SW 1271 (cell line): ENCODE measurements at places on chromosomes 2 and 18.

DNA sequence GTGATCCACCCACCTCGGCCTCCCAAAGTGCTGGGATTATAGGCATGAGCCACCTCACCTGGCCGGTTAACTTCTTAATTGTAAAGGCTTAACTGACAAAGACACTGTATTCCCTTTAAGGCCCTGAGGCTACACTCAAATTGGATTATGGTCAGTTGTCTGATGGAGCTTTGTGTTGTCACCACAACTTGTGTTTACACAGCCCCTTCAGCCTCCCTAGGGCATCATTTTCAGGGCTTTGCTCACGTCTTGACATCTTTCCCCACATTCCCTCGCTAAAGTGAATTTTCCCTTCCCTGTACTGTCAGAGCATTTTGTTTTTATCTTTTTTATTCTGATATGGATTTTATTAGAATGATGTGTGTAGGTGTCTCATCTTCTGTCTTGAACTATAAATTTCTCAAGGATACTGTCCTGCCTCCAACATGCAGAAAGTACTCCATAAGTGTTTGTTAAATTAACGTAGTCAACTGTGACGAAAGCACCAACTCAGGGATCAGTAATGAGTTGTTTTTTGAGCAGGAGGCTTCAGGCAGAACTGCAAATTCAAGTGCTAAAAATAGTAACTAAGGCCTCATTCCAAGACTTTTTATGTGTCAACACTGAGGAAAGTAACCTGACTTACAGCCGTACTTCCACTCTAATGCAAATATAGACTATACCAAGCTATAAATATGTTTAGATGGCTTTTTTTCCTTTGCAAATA is 77.1 kb upstream of the NARS1 start:
- DNase-seq: no peak

- DNase-seq: no peak
Observed at GRCh38 chr2:147320146-147320545, 524.7 kb upstream of the ACVR2A start.

DNA sequence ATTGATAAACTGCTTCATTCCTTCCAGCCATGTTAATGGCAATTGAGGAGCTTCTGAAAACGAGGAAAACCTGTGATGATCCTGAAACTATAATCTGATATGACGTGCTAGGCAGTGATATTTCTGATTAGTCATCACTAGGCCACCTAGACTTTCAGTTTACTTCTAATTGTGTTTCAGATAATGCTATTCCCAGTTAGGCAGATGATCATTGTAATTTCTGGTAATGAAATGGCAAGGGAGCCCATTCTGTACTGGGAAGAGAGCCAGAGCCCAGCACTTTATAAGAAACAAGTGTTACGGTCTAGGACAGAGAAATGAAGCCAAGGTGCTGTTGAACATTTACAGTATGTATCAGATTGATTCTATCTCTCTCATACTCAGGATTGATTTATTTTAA is 106.2 kb downstream of the CPO start:
- DNase-seq: no peak

DNA sequence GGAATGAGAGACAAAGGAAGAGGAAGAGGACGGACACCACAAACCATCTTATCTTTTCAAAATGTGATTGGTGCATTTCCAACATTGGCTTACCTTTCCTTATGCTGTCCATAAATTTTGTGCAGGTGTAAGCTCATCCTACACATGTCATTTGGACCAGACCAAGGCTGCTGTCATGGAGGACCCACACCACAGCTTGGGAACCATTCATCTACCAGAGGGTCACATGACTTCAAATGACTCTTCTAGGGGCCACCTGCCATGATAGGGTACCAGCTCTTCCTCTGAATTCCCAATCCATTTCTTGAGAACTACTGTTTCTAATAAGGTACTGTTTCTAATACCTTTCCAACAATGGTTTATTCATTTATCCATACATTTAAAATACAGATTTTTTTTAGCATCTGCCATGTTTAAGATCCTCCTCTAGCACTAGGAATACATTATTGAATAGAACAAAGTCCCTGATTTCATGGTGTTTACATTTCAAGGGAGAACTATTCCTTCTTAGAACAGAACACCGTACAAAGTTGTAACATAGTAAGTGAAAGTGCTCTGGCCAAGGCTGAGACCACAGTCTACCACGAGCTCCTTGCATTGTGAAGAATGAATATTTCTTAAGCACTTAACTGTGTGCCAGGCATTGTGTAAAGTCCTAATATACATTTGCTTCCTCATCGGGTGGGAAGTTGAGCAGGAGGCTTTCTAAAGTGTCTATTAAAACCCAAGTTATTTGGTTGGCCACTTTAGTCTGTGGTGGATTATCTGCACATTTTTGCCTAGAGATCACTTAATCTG is 246.1 kb upstream of the FN1 start:
- DNase-seq: no peak

DNA sequence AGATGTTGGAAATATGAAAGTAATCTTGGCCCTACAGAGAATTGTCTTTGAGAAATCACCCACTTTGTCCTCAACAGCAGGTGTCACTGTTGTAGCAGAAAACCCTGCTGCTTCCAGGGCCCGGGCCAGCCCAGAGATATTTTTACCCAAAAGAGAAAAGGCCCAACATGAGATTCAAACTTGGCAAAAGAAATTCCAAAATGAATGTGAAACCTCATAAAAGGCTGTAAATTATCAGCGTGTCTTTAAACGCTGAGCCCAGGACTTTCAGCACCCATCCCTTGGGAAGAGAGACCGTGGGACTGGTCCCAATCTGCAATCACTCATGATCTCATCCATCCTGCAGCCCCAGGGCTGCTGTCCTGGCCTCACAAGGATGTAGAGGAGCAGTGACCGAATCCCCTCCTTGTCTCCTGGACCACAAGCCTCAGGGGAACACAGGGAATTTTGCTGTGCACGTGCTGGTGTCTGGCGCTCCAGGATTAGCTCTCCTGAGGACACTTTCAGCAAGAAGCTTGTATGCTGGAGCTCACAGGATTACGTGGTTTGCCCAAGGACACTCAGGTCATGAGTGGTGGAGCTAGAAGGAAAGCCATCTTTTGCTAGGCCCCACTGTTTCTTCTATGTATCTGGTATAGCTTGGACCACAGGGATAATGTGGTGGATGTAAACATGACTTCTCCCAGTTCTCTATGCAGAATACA is 202.1 kb downstream of the RNF144A start:
- DNase-seq: no peak

DNA sequence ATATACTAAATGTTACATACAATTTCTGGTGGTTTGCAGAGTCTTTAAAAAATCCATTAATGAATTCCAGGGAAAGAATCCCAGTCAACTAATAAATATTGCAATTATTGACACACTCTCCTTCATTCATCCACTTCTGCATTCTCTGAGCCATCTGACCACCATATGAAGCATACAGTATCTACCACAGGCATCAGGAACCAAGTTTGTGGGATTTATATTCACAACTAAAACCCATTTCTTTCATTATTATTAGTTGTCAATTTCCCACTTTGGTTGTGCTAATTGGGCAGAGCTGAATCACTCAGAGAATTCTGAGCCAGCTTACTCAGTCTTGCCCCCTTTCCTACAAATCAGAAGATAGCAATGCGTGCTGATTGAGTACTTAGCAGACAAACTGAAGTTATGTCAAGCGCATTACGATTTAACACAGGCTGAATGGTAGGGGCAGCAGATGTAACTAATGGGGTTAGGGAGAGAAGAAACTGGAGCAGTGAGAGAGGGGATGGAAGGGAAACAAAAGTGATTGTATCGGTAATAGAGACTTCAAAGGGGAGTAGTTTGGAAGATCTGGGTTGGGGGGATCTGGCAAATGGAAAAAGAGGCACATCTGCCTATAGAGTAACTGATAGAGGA is 52.3 kb downstream of the ZEB2 start:
- DNase-seq: no peak

DNA sequence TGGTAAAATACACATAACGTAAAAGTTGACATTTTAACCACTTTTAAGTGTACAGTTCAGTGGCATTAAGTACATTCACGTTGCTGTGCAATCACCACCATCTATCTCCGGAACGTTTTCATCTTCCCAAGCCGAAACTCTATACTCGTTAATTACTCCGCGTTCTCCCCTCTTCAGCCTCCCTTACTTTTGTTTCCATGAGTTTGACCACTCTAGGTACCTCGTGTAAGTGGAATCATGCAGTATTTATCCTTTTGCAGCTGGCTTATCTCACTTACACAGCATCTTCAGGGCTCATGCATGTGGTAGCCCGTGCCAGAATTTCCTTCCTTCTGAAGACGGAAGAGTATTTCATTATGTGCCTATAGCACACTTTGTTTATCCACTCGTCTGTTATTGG is 225.2 kb downstream of the SLC4A3 start:
- no peak for DNase-seq

GRCh38 chr2:216519154-216519762 is 20.6 kb downstream of the RPL37A start:
- peak; percentile 29 for DNase-seq

- DNase-seq: no peak
Observed at GRCh38 chr18:49274188-49274714, 186.2 kb downstream of the DYM start.

- DNase-seq: no peak
Observed at GRCh38 chr2:118098307-118099030, 10.2 kb downstream of the INSIG2 start.

DNA sequence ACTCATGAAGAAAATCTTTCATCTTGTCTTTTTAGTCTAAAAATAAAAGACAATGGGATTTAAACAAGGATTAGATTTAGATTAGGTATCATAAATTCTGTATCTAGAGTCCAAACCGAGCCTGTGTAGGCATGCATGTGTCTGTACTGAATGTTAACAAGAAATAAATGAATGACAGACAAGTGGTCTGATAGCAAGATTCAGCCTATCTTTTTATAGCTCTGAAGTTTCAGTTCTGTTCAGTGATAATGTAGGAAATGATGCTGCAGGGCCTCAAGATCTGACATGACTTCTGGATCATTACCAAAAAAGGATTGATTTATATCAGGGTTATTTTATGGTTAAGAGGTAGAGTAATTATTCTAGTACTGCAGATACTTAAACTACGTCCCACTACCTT is 137.0 kb upstream of the ATP5MC3 start:
- no peak for DNase-seq

GRCh38 chr2:1841903-1842791 is 97.8 kb upstream of the PXDN start:
- DNase-seq: no peak

DNA sequence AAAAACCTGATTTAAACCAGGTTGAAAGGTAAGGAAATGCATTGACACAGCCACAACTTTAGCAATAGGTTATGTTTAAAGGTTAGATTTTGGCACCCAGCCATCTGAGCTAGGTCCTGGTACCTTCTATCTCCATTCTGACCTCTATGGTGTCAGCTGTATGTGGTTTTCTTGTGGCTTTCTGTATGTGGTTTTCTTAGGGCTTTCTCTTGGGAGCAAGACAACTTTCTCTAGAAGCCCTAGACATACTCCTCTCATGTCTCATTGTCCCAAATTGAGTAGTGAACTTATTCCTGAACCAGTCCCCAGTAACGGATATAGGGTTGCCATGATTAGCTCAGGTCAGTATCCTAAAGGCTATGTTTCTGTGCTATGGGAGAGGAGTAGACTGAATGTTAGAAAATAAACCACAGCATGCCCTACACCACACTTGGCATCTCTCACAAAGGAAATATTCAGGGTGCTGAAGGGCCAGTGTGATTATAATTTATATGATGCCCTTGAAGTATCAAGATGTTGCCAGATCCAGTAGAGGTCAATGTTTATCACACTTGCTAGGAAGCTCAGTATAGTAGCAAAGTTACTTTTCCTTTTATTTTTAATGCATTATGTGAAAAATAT is 176.1 kb downstream of the CAPN13 start:
- no peak for DNase-seq

- no peak for DNase-seq
Observed at GRCh38 chr2:226187616-226188015, 612.0 kb downstream of the IRS1 start.

DNA sequence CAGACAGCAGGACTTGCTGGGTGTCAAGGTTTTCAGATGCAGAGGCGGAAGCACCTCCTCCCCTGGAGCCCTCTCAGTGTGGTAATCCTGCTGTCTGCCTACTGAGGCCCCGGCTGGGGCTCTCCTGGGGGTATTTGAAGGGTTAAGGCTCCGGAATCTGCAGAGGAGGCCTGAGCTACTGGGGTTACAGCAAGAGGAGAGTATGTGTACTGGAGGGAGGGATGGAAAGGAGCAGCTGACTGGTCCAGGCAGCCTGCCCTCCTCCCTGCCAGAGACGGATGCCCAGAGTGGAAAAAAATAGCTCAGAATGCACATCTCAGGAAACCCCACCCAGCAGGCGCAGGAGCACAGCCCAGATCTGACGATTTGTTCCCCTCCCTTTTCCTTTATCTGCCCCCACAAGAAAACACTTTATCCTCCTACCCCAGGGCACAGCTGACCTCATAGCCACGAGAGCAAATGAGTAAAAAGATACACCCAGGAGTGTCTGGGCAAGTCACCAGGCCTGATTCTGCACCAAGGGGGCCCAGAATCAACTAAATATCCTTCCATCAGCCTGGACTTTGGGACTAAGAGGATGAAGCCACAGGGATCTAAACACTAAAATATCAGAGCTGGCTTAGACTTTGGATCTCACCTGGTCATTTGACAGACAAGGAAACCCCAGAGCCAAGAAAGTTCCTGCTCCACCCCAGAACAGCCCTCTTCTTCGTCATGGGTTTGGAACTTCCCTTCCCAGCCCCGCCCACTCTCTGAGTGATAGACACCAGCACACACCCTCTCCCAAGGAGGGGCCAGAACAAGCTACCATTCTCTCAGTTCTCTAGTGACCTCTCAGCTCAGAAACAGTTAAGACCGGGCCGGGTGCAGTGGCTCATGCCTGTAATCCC is 5.5 kb downstream of the TMBIM1 start:
- peak; percentile 84 for DNase-seq

GRCh38 chr2:215698566-215698965 is 262.7 kb upstream of the FN1 start:
- no peak for DNase-seq

DNA sequence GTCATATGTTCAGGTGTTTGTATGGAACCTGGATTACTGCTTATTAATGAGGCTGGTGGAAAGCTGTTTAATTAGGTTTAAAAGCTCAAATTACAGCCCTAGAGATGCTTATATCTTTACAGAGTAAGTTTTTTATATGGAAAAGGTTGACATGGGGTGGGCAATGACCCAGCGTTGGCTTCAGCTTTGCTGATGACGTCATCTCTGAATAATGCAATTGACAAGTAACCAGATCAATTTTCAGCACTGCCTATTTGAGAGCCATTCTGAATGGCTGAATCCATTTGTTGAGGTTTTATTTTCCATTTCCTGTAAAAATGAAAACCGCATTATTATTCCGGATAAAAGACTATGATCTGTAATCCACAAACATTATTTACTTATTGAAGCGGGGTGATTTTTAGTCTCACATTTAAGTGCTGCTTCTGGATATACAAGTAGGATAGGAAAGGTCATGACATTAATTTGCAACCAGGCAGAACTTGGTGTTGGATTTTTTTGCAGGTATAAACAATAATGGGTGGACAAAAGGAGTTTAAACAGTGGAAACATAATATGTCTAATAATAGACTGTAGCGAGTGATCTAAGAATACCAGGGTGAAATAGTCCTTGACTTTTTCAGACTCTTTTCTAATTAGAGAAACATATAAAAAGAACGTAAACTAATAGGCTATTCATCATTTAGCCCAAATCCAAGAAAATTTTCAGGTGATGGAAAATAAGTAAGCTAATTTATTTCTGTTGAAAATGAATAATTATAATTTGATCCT is 2.7 kb downstream of the PPP1R1C start:
- no peak for DNase-seq
